Jurkat, Clone E6-1 (cell line): ENCODE measurements at places on chromosomes 16 and 17.

DNA sequence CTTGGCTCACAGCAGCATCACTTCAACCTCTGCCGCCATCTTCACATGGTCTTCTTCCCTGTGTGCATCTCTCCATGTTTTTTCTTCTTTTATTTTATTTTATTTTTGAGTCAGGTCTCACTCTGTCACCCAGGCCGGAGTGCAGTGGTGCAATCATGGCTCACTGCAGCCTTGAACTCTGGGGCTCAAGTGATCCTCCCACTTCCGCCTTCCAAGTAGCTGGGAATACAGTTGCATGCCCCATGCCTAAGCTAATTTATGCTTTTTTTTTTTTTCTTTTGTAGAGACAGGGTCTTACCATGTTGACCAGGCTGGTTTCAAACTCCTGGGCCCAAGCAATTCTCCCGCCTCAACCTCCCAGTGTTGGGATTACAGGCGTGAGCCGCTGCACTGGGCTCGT is 1.9 kb downstream of the NUDT7 start:
- DNase-seq = no peak

GRCh38 chr16:84606081-84606875 is 11.6 kb downstream of the COTL1 start:
- peak; percentile 39 for DNase-seq

GRCh38 chr17:42386777-42387657 is 1.2 kb downstream of the STAT3 start:
- DNase-seq = no peak

GRCh38 chr17:72077326-72077960 is 43.4 kb upstream of the SOX9 start:
- DNase-seq = no peak

- no peak for DNase-seq
Observed at GRCh38 chr17:19727501-19728078, 11.2 kb upstream of the SLC47A2 start.

- DNase-seq = no peak
Observed at GRCh38 chr17:1661045-1661444, 11.4 kb upstream of the RILP start.

DNA sequence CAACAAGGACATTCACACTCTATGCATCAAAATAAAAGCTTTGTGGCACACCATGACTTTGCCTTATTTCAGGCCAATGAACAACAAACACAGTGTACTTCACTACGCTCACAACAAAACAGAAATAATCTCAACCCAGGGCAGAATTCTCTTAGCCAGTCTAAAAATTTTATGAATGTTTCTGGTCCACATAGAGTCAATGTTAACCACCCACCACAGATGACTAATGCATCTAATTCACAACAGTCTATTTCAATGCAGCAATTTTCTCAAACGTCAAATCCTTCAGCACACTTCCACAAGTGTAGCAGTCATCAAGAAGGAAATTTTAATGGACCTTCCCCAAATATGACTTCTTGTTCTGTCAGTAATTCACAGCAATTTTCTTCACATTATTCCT is 101.7 kb downstream of the CHD9 start:
- no peak for DNase-seq

DNA sequence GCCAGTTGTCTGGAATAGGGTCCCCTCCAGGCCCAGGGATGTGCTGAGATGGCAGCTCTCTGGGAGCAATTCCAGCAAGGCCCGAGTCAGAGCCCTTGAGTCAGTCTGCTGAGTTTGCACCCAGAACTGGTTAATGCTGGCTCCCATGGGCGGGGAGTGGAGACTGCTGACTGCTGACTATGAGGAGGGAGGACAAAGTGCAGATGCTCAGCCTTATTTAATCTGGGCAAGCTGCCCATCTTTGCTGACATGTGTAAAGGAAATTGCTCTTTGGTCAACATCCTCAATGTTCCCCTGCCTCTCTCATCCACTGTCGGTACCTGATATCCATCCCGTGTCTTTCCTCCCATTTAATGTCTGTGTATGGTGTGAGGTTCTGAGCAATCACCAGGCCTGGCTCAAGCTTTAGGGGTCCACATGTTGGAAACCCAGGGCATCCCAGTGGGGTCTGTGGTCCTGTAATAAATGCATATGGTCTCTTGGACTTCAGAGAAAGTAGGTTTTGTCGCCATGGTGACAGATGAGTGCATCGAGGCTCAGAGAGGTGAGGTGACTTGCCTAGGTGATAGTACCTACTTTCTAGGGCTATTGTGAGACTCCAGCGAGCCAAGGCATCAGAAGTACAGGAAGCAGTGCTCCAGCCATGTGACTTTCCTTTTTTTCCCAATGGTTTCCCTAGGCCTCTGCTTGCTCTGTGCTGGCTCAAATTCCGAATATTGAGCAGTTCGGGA is 20.0 kb upstream of the RNF135 start:
- no peak for DNase-seq

DNA sequence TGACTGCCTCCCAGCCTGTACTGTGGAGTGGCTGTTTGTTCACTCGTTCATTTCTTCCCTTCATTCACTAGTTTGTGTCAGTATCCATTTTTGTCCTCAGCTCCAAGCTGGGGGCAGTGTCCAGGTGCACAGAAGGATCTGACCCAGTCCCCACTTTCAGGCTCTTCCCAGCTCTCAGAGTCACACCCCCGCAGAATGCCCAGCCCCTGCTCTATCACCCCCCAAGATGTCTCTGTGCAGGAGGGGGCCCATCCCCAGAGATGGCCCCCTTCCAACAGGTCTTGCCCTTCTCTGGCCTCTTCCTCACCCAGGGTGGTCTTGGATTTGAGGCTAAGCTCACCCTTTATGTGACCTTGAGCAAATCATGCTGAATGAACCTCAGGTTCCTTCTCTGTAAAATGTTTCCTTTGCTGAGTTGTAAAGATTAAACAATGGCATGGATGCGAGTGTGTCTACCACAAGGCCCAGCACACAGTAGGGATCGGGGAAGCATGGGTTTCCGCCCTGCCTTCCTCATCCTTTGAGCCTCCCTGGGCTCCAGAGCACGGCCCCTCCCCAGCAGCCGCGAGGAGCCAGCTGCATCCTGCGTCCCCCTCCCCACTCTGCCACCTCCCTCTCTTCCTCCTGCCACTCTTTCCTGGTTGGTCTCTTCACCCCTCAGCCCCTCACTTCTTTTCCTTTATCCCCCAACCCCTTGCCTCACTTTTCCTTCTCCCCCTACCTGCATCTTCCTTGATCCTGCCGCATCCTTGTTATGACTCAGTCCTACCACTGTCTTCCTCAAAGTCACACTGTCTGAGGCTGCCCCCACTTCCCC is 2.8 kb downstream of the FBXL19 start:
- no peak for DNase-seq

- DNase-seq = no peak
Observed at GRCh38 chr16:86424985-86425384, 85.3 kb upstream of the FOXF1 start.

GRCh38 chr17:81413497-81414135 is 18.4 kb downstream of the BAHCC1 start:
- no peak for DNase-seq

- DNase-seq = no peak
Observed at GRCh38 chr16:27738596-27738995, 188.7 kb downstream of the KATNIP start.

GRCh38 chr17:81396278-81396721 is 1.0 kb downstream of the BAHCC1 start:
- DNase-seq = no peak

DNA sequence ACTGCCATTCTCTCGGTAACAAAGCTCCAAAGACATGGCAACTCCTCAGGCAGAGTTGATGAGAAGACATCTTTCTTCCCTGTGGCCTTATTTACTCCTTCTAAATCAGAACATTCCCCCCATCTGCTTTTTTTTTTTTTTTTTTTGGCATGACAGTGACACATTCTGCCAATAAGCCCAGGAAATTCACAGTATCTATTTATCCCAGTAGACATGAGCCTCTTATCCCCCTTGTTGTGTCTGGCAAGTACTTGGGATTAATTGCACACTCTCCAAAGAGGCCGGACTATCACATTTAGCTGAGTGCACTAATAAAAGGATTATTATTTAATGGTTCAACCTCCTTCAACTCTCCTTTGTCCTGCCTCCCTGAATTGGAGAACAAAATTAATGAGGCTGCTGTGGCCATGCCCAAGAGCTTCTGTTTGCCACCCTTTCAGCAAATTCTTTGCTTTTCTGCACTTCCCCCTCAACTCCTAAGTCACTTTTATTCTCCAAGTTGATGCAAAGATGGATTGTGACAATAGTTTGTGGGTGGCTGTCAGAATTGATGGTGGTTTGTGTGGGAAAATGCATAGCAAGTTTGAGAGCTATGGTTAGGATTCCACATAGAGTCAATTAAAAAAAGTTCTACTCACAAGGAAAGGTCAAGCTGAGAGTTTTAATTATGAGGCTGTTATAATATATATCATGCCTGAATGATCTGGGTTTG is 47.2 kb downstream of the GPR139 start:
- DNase-seq = no peak

DNA sequence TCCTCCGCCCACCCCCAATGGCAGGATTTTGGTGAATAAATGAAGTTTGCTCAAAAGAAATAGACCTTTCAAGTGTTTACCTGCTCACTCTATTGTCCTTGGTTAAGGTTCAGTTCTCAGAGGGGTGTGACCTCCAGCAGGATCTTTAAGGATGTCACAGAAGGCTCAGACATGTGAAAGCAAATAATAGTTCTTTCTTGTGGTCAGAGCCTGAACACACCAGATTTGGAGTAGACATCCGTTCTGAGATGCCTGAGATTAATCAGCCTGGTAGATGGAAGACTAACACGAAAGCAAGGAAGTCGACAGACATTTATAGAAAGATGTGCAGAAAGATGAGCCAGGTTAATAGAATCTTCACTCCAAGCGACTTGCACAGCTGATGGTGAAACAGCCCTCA is 557.9 kb upstream of the CDH11 start:
- peak; percentile 44 for DNase-seq

GRCh38 chr17:39737760-39738567 is at the start of gene GRB7:
TSS of gene GRB7 (plus strand) at chr17:39737938. CDS start at chr17:39742302, 4,364 bp downstream.
- DNase-seq = no peak

- no peak for DNase-seq
Observed at GRCh38 chr17:17712268-17712924, 31.1 kb downstream of the RAI1 start.

GRCh38 chr16:67927131-67927941 is 4.3 kb downstream of the CTRL start:
- DNase-seq = no peak

DNA sequence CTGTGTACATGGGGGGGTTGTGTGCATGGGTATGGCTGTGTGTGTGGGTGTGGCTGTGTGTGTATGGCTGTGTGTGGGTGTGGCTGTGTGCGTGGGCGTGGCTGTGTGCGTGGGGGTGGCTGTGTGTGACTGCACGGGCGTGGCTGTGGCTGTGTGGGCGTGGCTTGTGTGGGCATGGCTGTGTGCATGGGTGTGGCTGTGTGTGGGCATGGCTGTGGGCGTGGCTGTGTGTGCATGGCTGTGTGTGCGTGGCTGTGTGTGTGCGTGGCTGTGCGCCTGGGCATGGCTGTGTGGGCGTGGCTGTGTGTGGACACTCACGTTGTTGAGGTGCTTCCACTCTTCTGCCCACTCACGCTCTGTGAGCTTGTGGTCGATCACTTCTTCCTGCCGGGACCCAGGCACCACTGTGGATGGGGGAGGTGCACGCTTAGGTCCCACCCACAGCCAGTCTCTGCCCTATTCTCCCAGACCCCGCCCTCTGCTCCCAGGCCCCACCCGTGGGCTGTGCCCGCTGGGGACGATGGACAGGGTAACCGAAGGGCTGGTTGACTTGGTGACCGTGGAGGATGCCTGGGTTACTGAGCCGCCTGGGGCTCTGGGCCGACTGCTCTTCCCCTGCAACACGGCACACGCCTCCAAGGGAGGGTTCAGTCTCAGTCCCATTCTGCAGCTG is 16.0 kb upstream of the PABPN1L start:
- peak; percentile 35 for DNase-seq

DNA sequence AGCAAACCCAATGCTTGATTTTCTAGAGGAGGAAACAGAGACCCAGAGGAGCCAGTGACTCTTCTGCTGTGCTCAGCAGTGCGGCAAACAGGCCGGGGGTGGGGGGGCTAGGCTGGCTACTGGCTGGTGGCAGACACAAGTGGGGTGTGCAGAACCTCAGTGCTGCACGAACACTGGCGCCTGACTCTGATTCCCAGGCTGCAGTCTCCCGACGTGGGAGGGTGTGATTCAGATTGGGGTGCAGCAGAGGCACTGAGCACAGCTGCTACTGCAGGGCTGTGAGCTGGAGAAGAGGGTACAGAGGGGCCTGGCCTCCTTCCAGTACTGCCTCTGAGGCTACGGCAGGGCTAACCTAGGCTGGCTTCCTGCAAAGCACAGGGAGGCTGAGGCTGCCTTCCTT is 8.1 kb downstream of the RPL19 start:
- DNase-seq = no peak

- DNase-seq = no peak
Observed at GRCh38 chr16:75415169-75415905, 18.0 kb downstream of the CFDP1 start.

DNA sequence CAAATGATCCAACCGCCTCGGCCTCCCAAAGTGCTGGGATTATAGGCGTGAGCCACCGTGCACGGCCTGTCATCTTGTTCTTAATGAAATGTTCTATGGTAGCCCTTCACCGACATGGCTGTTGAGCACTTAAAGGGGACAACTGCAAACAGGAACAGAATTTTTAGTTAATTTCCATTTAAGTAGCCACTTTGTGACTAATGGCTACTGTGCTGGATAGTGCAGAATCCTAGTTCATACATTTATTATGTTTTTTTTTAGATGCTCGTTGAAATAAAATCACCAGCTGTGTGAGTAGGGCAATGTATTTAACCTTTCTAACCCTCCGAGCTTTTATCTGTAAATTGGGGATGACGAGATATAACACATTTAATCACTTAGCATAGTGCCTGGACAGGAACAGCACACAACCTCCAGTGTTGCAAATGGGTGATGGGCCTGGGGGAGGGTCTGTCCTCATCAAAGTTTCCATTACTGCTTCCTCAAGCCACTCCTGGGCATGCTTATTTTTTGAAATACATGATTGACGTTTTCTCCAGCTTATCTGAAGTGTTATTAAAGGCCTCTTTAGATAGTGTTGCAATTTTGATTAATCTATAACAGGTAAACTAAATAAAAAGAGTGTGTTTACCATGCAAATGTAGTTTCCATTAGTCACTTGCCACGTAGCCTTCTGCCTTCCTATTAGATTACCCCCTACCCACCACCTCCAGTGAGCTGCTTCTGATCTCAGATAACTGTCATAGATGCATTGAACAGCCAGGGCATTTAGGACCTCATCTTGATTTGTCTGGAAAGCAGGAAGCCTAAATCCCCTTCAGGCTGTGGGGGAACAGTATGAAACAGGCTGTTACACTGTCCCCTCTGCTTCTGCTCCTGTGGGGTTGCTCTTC is 42.5 kb upstream of the TANC2 start:
- DNase-seq = no peak

GRCh38 chr17:3574231-3574630 is 16.6 kb upstream of the TRPV3 start:
- no peak for DNase-seq
